Lower lobe of right lung (tissue), 2 donors: ENCODE measurements at places on chromosomes 16 and 17. TPM values are rescaled to one million over a fixed set of nuclear protein-coding genes. Genes with fewer than 3 reads are reported as not detected.

Gene PMFBP1
- total RNA-seq: 0.62 TPM

- no peaks in the 10 kb centered on the region for H3K27me3 ChIP-seq
- H3K27ac ChIP-seq: no peak overlapping the region
- no peaks in the 10 kb centered on the region for H3K4me1 ChIP-seq
- no peak overlapping the region for H3K4me3 ChIP-seq
- no peaks in the 10 kb centered on the region for H3K36me3 ChIP-seq
Observed at GRCh38 chr17:58969612-58970011, 137.1 kb downstream of the TRIM37 start.

Gene HSD3B7
- 23.6 TPM for total RNA-seq

- DNase-seq: no peak
- H3K4me3 ChIP-seq: no peak overlapping the region
- H3K27me3 ChIP-seq: no peaks in the 10 kb centered on the region
- H3K27ac ChIP-seq: no peak overlapping the region
- H3K4me1 ChIP-seq: no peaks in the 10 kb centered on the region
- H3K36me3 ChIP-seq: no peaks in the 10 kb centered on the region
Observed at GRCh38 chr17:14276535-14277250, 24.2 kb upstream of the HS3ST3B1 start.

DNA sequence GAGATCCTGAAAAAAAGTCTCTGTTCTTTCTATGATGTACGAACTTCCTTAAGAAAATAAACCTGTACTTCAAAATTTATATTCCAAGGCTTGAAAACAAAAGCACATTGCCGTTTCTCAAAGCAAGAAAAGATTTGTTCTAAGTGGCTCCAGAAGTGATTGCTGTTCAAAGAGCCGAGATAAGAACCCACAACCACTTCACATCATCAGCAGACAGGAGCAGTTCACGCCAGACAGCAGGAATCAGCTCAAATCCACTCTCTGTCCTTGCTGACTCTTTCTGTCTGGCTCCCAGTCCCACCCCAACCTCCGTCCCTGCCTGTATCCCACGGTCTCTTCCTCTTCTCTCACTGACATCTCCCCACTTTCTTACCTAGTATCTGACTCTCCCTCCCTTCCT, 85.0 kb upstream of the MYOCD start:
- no peak for DNase-seq
- no peaks in the 10 kb centered on the region for H3K4me1 ChIP-seq
- H3K27me3 ChIP-seq: peaks cover 8% of the 10 kb centered on the region

DNA sequence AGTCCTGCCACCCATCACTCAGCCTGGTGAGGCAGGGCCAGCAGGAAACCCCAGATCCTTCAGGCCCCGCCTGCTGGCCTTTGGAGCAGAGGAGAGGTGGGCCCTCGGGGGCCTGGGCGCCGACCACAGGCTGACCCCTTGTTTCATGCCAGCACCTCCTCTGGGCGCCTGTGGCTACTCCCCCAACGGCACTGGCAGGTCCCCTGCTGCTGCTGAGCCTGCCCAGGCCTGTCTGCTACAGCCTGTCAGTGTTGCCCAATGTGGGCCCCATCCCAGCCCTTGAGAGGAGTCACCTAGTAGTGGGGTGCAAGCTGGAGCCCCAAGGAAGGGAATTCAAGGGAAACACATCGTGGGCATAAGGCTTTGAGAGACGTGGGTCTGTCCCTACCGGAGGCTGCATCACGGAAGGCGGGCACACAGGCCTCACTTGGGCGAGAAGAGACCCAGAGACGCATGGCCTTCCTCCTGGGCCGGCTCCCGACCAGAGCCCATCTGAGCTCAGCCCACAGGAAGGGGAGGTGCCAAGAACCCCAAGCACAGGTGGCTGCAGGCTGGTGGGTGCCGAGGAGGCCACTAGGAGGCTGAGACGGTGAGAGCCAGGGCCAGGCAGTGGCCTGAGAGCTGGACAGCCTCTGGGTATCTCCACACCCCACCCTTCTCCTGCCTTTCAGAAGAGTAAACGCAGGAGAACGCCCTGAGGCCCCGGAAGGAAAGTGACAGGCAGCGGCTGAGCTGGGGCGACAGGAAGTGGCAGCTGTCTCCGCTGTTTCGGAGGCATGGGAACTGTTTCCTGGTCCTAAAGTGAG, 8.0 kb upstream of the FASN start:
- peak overlapping the region; percentile 91 for H3K27ac ChIP-seq
- peak; percentile 90 for DNase-seq
- no peaks in the 10 kb centered on the region for H3K36me3 ChIP-seq

Gene DHRS7C
- total RNA-seq: not detected

DNA sequence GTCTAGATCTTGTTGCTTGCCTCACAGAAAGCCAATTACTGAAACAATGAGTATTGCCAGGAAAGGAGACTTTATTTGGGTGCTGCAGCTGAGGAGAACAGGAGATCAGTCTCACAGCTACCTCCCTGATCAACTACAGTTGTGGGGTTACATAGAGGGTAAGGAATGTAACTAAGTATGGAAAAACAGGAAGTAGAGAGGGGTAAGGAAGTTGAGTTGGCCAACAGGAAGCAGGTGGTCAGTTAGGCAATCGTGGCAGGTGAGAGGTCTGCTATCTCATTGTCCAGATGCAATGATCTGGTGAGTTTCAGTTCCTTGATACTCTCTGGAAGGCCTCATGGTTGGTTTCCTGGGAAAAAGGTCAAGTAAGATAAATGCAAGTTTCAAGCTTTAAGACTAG, 333.1 kb upstream of the GOT2 start:
- no peaks in the 10 kb centered on the region for H3K36me3 ChIP-seq
- no peak overlapping the region for H3K4me3 ChIP-seq
- H3K27ac ChIP-seq: no peak overlapping the region
